Stimulated activated memory B cell treated with anti-CD40 and anti-IgM and Interleukin-4, amounts not matched to agents 10 μg/mL and 1 μg/mL and 100 μg/mL, for 72 hours (primary cell): ENCODE measurements at places on chromosomes 7 and 10.

- ATAC-seq, result no peak
Observed at GRCh38 chr10:77575271-77576006, 62.2 kb downstream of the KCNMA1 start.

- ATAC-seq, result no peak
Observed at GRCh38 chr10:10094691-10095090, 923.0 kb upstream of the CELF2 start.

DNA sequence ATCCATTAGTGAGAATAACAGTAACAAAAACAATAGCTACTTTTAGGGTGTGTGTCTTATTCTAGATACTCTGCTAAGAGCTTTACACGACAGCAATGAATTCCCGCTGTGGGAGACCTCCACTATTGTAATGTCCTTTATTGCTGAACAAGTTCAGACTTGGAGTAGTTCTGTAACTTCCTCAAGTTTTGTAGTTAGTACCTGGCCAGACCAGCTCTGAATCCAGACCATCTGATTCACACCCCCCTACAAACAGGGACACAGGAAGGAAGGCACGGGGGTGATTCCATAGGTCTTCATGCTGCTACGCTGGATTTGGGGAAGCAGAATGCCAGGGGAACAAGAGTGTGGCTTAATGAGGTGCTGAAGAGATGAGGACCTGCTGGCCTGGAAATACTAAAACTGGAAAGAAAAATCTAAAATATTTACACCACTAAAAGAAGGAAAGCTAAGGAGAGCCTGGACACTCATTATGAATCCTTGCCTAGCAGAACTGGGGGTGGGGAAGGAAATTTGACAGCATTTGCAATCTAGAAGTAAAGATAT is 194.6 kb upstream of the TMEM72 start:
- no peak for ATAC-seq

GRCh38 chr10:28897617-28898464 is 220.5 kb downstream of the BAMBI start:
- no peak for ATAC-seq

DNA sequence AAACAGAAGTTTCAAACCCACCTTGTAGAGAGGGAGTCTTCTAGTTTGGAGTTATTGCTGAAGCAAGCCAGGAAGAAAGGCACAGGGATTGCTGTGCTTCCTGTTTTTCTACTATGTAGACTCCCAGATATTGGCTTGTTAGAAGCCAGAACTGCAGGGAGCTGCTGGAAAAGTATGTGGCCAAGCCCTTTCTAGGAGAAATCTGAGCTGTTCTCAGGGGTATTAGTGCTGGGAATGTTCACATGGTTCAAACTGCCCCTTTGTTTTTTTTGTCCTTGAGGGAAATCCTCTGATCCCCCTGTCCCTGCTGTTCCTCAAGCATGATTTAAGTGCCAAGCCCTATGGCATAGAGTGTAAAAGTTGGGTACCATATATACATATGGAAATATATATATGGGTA is 184.0 kb downstream of the CCDC7 start:
- no peak for ATAC-seq

DNA sequence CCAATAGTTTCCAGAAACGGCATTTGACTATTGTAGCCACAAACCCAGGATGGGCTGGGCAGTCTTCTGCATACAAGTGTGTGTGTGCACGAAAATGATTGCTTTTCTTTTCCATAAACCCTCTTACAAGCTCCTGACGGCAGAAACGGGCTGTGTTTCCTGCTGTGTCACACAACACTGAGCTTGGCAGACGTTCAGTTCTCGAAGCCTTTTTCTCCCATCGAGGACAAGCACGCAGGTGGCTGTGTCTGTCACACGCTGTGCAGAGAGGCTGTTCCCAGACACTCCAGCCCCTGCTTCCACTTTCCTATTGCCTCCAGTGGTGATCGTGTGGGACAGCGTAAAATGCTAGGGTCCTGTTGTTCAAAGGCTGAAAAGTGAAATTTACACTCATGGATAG is 32.1 kb downstream of the RBAK start:
- ATAC-seq, result no peak
